ENCODE measurements at places on chromosomes 6 and 20.
A peak's percentile ranks its signal among the peaks of the same experiment; 100 is the strongest.

- DNase-seq: no peak
Observed at GRCh38 chr6:152273002-152273401, 364.2 kb downstream of the SYNE1 start.

GRCh38 chr20:51153867-51154707 is 131.2 kb upstream of the KCNG1 start:
- DNase-seq: no peak

DNA sequence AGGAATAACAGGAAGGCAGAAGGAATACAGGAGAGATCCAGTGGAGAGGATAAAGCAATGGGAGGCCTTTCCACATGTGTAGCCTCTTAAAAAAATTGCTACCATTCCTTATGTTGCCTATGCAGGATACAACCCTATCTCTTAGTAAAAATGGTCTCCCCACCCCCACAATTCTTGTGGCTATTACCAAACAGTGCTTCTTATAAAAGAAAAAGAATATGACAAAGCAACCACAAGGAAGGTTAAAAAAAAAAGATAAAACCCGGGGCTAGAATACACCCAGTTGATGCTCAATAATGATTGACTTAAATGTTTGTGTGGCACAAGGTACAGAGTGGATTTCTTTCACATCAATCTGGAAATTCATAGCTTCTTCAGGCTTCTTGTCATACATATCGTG is 250.9 kb downstream of the HIVEP2 start:
- no peak for DNase-seq

DNA sequence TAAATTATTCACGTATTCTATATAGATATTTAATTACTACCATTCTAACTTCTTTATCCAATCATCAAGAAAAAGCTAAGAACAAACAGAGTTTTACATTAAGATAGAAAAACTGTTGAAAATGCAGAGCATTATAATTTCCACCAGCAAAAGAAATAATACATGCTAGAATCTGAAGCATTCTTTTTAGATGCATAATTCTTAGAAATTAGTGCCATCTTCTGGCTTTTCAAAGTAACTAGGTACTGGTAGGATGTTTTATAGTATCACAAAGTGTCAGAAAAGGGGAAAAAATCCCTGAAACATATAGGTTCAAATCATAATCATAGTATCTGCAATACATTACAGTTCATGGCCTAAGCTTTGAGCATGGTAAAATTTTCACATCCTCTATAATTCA is 178.9 kb downstream of the PHF3 start:
- DNase-seq: no peak

GRCh38 chr6:82337688-82338257 is 25.8 kb upstream of the TPBG start:
- no peak for DNase-seq

GRCh38 chr6:125301435-125302391 is at the start of gene HDDC2:
HDDC2 (minus strand) TSS chr6:125301967; CDS start chr6:125301932, 35 bp downstream.
- no peak for DNase-seq

DNA sequence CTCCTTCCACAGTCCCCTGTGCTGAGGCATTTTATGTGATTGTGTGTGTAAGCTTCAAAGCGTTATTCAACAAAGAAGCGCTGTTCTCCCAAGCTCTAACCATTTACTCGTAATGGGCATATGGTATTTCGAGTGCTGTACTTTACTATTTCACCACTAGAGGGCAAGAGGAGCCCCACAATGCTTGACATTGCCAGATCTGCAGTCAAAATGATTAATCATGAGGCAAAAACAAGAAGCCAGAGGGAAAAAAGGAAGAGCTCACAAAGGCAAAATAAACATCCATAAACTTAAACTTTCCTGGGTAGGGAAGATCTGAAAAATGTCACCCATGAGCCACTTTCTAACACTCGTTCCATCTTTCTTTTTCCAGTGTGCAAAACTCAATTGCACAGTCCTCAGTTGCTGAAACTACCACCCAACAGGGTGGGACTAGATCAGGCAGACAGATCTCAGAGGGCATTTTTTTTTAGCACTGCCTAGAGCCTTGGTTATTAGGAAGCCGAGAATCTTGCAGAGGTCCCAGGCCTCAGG is 215.0 kb upstream of the PLCB4 start:
- DNase-seq: peak; percentile 56

GRCh38 chr20:41392295-41392694 is 25.7 kb upstream of the EMILIN3 start:
- DNase-seq: no peak

GRCh38 chr6:87184762-87185250 is 29.4 kb downstream of the ZNF292 start:
- no peak for DNase-seq

DNA sequence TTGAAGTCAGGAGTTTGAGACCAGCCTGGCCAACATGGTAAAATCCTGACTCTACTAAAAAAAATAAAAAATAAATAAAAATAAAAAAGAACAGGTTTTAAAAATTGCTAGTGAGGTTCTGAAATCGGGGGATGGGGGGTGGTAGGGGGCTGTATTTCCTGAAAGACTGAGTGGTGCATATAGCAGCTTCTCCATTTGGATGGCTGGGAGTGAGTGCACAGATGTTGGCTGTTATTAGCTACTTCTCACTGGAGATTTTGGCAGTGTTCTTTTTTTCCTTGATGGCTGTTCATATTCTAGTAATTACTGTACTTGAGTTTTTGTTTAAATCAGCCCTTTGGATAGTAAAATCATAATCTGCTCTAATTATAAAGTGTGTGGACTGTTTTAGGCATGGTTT is 79.8 kb downstream of the RTN4IP1 start:
- DNase-seq: peak; percentile 49

DNA sequence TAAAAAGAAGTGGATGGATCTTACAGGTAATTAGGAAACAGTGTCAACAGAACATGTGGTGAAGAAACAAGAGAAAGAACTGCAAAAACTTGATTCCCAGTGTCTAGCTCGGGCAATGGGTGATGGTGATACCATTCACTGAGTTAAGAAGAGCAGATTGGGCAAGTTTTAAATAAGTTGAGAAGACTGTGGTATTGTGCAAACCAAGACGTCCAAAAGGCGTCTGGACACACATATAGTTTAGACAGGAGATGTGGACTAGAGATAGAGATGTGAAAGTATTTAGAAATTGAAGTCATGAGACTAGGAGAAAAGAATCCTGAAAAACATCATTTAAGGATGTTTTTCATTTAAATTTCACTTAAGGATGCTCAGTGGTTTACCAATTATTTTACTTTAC is 53.9 kb downstream of the CDK19 start:
- no peak for DNase-seq

- DNase-seq: no peak
Observed at GRCh38 chr20:61976644-61977418, 88.8 kb downstream of the TAF4 start.

GRCh38 chr6:170026751-170027646 is 263.9 kb downstream of the DLL1 start:
- no peak for DNase-seq

- DNase-seq: no peak
Observed at GRCh38 chr20:21352703-21353102, 44.6 kb downstream of the NKX2-4 start.

- no peak for DNase-seq
Observed at GRCh38 chr6:1498491-1499113, 109.2 kb downstream of the FOXF2 start.

DNA sequence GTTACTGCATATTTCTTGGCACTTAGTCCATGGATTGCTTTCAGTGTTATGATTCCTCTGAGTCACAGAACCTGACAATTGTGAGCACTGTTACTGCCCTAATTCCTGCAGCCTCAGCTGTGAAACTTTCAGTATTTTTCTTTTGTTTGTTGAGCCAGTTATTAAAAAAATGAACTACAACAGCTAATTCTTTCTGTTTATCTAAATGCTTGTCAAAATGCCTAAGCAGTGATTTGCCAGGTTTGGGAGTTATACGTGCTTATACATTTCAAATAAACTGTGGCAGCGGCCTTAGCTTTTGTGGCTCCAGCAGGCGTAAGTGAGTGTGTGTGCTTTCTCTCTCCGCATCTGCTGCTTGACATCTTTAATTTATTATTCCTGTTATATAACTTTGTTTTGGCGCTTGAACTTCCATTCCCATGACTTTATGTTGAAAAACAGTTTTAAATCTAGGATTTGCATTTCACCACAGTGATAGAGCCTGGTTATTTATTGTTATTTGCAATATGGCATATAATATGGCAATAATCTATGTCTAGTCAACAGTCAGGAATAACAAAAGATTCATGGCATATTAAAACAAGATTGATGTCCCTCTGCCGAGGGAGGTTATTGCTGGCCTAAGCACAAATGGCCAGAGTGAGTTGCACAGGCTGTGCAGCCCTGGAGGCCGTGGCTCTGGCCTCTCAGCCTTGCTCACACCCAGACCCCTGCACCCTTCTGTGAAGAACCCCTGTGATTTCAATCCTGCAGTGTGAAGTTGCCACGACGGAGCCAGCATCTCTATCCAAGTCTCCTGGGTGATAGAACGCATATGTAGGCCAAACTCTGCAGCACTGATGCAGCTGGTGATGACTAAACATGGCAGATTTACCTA is 303.4 kb downstream of the THBS2 start:
- DNase-seq: no peak

- DNase-seq: no peak
Observed at GRCh38 chr6:155880900-155881299, 425.3 kb upstream of the NOX3 start.

- no peak for DNase-seq
Observed at GRCh38 chr6:151172751-151173150, 67.0 kb upstream of the AKAP12 start.

- no peak for DNase-seq
Observed at GRCh38 chr20:60589623-60590022, 631.4 kb downstream of the CDH26 start.

DNA sequence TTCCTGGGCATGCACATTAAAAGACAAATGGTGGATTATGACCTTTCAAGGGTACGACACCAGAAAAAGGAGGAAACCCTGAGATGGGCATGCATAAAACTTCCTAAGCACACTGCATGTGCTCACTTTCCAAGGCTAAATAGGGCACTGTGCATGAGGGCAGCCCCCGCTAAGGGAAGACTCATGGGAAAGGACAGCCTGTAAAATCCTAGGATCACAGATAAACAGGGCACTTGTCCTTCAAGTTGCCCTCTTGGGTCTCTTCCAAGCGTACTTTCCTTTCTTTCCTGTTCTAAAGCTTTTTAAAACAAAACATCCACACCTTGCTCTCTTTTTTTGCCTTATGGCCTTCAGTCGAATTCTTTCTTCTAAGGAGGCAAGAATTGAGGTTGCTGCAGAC is 106.5 kb upstream of the SYNCRIP start:
- DNase-seq: no peak

DNA sequence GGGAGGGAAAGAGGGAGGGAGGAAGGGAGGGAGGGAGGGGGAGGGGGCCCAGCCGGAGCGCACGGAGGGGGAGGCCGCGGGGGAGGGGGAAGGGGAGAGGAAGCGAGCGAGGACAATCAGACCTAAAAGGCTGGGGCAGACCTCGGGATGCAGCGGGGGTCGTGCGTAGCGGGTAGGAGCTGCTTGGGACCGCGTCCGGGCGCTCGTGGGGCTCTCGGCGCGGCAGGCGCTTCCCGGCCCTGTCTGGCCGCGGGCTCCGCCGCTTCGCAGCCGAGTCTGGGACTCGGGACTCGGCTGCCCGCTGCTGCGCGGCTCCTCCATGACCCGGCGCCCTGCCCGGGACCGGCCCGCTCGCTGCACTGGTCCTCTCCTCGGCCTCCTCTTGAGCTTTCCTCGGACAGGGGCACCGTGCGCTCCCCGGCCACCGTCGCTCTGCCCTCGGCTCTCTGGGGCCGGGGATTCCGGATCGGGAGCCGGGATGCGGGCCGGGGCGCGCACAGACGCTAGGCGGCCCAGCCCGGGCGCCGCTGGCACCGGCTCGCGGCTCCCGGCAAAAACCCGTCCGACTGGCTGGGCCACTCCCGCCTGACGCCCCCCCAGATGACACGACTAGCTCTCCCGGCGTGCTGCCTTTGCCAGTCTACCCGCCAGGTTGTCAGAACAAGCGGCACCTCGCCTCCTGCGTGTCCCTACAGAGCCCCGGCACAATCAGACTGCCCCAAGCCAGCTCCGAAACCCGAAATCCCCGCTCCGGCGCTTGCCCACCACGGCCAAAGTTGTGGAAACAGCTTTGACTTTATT is 2.2 kb downstream of the TFAP2A start:
- no peak for DNase-seq

GRCh38 chr6:166029506-166029905 is 138.1 kb downstream of the TBXT start:
- no peak for DNase-seq

- no peak for DNase-seq
Observed at GRCh38 chr6:72031471-72031870, 145.1 kb downstream of the RIMS1 start.

DNA sequence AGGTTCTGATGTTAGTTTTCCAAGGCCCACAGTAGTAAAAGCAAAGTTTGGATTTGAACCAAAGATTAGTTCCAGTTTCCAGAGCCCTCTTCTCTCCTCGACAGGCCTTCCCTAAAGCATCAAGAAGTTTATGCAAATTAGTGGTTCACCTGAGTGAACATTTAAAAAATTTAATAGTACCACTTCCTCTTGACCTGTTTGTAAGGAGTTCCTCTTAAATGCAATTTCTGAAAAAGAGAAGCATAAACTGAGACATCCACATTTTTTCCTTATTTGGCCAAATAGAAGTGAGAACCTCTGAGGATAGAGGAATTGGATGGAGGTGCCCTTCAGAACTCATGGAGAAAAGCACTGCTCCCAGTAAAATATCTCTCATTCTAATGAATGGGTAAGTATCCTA is 1.2 kb upstream of the DSE start:
- no peak for DNase-seq

DNA sequence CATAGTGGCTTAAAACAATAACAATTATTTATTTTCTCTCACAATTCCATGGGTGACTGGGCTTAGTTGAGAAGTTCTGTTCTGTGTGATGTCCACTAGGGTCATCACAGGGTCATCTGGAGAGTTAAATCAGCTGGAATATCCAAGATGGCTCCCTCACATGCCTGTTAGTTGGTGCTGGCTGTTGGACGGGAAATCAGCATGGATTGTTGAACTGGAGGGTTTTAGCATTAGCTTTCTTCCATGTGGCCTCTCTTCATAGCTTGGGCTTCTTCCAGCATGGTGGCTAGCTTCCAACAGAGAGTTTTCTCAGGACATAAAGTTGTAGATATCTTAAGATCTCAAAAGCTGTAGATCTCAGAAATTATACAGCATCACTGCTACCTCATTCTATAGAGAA is 19.6 kb downstream of the MARCKS start:
- DNase-seq: no peak

DNA sequence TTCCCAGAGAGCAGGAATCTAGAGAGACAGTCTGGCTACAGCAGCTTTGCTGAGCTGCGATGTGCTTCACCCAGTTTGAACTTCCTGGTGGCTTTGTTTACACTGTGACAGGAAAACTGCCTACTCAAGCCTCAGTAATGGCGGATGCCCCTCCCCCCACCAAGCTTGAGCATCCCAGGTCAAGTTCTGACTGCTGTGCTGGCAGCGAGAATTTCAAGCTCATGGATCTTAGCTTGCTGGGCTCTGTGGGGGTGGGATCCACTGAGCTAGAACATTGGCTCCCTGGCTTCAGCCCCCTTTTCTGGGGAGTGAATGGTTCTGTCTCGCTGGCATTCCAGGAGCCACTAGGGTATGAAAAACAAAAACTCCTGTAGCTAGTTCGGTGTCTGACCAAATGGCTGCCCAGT is 91.0 kb upstream of the ESR1 start:
- DNase-seq: no peak

- DNase-seq: no peak
Observed at GRCh38 chr6:167824591-167825331, 1.9 kb upstream of the AFDN start.

- no peak for DNase-seq
Observed at GRCh38 chr6:8382434-8382833, 52.9 kb downstream of the SLC35B3 start.

- no peak for DNase-seq
Observed at GRCh38 chr20:41910558-41910957, 292.4 kb upstream of the CHD6 start.

Measured in NCI-H524 treated with DMSO at 0.1 percent for 48 hours (cell line).